ENCODE measurements at places on chromosomes 4 and X. TPM values are rescaled to one million over a fixed set of nuclear protein-coding genes. Genes with fewer than 3 reads are reported as not detected.

Gene MAGEC3
- not detected for total RNA-seq

Gene CTSO
- total RNA-seq: 9.5 TPM

Gene KANTR
- 14.1 TPM for total RNA-seq

Gene EXOC1
- total RNA-seq: 23.3 TPM

Gene PQBP1
- 70.0 TPM for total RNA-seq

Gene TMEM154
- total RNA-seq: 36.3 TPM

Gene MAGEA12
- total RNA-seq: not detected

Gene TEX11
- not detected for total RNA-seq

Gene KCTD8
- not detected for total RNA-seq

Gene CLDN2
- total RNA-seq: not detected

Gene NEXMIF
- 0.12 TPM for total RNA-seq

Gene CORIN
- 0.64 TPM for total RNA-seq

Gene NAT8L
- total RNA-seq: 0.15 TPM

Gene FAM184B
- total RNA-seq: not detected

Gene FTHL17
- total RNA-seq: not detected

Gene PDLIM3
- not detected for total RNA-seq

Gene ZCCHC12
- 0.17 TPM for total RNA-seq

Gene CFI
- not detected for total RNA-seq

Gene NR0B1
- not detected for total RNA-seq

Gene USP51
- total RNA-seq: 2.0 TPM

Gene SLIT2
- not detected for total RNA-seq

Gene ANOS1
- total RNA-seq: not detected

Gene ESX1
- not detected for total RNA-seq

Gene DYNLT3
- 18.8 TPM for total RNA-seq

Gene RPS6KA6
- 0.05 TPM for total RNA-seq

Gene UNC5C
- total RNA-seq: not detected

Gene SLC6A14
- total RNA-seq: not detected

Gene PNMA3
- total RNA-seq: 9.9 TPM

Gene EVC
- total RNA-seq: 4.6 TPM

Gene AKAP4
- total RNA-seq: not detected

Gene CAPN6
- total RNA-seq: not detected

Gene CLIC2
- 1.2 TPM for total RNA-seq

Gene ZBTB49
- 14.7 TPM for total RNA-seq

Gene SPON2
- total RNA-seq: 23.9 TPM

All from CD4-positive, CD25-positive, alpha-beta regulatory T cell (primary cell).